ENCODE measurements at places on chromosomes 5 and 9.

DNA sequence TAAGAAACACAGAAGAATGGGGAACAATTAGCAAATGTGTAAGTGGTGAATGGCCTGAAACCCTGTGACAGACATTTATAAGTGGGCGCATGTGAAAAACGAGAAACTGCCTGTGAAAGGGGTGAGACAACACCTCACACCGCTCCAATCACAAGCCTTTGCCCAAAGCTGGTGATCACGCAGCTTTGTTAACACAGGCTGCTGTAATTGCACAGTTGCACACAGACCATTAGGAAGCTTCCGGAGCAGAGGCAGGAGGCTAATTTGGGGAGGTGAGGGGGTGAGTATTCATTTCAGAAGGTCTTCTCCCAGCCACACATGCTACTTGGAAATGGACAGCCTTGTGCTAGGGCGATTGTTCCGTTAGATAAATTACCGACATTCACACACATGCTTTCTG is 294.0 kb downstream of the MED10 start:
- DNase-seq: no peak

DNA sequence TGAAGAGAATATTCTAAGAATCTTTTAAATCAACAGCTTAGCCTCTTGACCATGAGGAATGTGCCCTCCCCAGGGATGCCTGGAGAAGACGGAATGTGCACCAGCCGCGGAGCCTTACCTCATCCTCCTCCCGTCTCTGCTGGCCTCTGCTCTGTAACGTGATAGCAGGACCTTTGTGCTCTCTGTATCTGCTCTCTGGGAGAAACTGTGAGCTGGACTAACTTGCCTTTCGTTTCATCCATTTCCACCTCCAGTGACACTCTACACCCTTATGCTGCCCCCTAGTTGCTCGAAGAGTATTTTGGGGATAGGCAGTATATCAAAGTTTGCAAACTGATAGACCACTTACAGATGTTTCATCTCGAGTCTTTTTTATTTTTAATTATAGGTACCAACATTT is 141.4 kb downstream of the NPR3 start:
- no peak for DNase-seq

DNA sequence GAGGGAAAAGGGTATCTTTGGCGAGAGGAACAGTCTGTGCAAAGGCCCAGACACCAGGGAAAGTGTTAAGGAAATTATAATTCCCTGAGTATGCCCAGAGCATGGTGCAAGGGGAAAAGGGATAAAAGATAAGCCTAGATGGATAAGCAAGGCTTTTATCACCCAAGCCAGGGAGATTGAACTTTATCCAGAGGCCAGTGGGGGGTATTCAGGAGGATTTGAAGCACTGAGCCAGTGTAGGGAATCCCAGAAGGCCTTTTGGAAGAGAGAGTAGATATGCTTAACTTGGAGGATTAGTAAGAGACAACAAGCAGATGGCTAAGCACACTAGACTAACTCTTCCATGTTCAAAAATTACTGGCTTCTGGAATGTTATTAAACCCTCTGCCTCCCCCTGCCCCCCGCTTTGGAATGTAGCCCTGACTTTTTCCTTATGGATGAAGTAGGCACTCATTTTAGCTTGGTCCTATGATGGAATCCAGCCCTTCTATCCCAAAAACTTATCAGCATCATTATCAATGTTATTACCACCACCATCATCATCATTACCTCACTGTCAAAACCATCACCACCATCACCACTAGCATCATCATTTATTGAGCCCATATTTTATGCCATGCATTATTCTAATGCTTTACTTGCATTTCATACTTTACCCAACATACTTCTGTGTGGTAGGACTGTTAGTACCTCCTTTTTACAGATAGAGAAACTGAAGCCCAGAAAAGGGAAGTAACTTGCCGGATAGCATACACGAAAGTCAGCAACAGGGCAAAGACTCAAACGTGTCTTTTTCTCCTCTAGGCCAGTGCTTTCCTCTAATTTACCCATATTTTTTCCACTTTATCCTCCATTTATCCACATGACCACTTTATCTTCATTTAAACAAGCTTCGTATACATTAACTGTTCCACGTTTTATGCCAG is 237.0 kb downstream of the PAPPA start:
- DNase-seq: peak; percentile 10

- DNase-seq: no peak
Observed at GRCh38 chr5:43642428-43642827, 39.4 kb downstream of the NNT start.

DNA sequence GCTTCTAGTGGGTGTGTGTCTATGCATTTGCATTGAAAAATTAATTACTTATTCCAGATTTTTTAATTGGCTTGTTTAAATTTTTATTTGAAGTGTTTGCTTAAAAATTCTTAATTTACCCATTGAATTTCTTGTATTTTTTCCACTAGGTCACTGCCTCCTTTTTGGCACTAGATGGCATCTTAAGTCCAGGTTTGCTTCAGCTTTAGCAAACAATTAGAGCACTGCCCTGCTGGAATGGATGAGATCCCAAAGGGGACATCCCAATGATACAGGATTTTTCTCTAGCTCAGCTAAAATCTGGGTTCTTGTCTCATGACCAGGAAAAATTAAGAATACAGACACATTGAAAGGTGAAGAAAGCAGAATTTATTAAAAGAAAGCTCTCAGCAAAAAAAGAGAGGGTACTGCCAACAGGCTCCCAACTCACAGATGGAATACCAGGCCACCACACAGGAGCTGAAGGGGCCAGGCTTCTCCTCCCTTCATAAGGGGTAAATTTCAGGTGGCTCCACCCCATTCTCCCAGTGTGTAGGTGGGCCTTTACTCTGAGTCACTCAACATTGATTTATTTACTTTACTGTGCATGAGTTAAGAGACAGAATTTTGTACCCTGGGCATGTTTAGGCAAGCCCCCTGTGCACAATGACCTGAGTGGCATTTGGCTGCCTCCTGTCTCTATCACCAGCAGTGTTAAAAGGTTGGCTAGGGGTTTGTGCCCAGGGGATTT is 532.4 kb downstream of the ANXA1 start:
- no peak for DNase-seq

- no peak for DNase-seq
Observed at GRCh38 chr5:151720215-151720614, 33.5 kb upstream of the SPARC start.

DNA sequence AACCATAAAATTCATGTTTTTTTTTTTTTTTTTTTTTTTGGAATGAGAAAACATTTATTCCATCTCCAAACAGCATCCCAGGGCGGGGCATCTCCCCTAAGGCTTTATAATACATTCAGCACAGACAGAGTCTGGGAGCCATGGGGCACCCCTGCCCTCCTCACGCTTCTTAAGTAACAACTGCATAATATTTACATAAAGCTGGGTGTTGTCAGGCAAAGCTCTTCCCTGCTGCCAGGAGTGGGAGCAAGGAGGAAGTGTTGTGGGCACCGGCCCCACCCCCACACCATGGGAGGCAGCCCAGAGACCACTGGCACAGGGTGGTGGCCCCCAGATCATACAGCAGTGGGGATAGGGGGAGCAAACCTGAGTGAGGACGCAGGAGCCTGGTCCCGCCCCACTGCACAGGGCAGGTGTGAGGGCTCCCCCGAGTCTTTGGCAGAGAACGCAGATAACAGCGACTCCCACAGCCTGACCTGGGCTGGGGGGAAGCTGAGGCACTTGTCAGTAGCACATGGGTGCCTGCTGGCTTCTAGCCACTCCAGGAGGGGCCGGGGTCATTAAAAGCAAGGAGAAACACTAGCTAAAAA is 86.1 kb upstream of the CEP78 start:
- DNase-seq: no peak

- no peak for DNase-seq
Observed at GRCh38 chr5:41686191-41686590, 175.8 kb upstream of the PLCXD3 start.

- no peak for DNase-seq
Observed at GRCh38 chr9:15404171-15404570, 18.5 kb upstream of the SNAPC3 start.

DNA sequence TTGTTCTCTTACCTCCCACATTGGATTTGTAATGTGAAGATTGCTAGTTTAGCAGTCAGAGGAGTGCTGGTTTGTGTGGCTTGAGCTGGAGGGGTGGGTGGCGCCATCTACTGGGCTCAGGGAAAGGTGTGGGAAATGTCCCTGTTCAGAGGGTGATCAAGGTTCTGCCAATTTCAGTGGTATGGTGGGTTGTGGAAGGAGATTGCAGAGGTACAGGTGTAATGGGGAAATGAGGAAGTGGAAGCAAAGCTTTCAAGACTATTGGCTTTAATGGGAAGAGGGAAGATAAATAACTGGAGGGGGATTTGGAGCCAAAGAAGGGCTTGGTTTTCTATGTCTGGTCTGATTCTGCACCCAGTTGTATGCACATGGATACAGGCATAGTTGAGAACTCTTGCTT is 76.4 kb downstream of the OSMR start:
- DNase-seq: peak; percentile 3

DNA sequence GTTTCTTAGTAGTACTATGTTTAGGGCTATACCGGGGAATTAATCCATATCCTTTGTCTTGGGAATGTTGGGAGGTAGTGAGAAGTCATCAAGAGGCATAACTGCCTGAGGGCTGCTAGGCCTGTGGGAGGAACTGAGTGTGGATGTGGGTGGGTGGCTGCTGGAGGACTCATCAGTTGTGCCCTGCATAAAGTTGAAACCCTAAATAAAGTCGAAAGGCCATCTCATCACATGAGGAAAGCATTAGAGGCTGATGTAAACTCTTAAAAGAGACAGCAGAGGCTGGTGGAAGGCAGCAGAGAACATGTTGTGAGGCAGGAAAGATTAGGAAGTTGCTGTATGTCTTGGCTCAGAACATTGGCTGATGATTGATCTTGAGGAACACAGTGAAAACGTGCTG is 143.8 kb downstream of the MAST4 start:
- no peak for DNase-seq

- DNase-seq: no peak
Observed at GRCh38 chr5:135026645-135027265, 7.3 kb downstream of the PITX1 start.

GRCh38 chr9:93216073-93216365 is 32.1 kb downstream of the WNK2 start:
- DNase-seq: no peak

GRCh38 chr5:24094081-24094679 is 550.6 kb downstream of the CDH10 start:
- DNase-seq: no peak

DNA sequence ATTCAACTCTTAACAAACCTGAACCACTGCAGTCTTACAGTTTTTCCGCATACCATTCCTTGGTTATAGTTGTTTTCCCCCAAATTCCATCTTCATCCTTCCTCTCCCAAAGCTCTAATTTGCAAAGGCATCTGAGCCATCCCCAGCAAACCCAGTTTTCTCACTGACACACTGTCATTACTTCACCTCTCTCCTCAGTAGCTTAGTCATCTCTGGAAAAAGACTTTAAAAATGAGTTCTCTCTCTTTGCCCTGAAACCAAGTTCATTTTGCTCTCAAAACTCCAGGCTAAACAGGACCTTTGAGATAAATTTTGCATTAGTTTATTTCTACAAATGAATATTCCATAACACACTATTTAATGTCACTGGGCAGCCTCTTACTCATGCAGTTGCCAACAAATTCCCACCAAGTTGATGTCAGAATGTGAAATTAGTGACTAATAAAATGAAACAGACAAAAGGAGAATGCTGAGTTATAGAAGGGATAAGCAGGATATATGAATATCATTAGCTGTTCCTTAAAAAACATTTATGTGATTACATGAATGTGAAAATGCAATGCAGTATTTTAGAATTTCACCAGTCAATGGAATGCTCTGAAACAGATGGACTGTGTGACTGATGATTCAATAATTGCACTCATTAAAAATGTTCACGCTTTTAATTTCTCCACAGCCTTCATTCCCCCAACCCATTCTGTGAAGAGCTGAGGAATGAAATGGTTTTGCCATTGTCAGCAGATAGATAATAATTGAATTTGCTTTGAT is 107.4 kb upstream of the DMAC1 start:
- no peak for DNase-seq

GRCh38 chr5:106680330-106680729 is 990.4 kb downstream of the EFNA5 start:
- no peak for DNase-seq

DNA sequence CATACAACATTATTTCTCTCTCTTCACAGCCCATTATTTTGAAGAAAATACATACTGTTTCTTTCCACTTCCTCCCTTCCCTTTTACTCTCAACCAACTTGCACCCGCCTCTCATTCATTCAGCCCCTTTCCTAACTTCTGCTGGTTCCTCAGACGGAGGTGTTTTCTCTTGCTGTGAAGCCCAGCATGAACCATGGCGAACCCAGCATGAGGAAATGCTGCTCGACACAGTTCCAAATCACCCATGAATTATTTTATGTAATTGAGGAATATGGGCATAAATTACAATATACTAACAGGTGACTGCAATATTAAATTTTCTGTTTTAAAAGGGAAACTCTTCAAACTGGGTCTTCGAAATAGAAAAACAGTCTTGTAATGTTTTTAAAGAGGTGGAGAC is 124.8 kb downstream of the MEF2C start:
- DNase-seq: no peak

- no peak for DNase-seq
Observed at GRCh38 chr9:16824545-16825330, 45.7 kb downstream of the BNC2 start.
